ENCODE measurements at places on chromosomes 7 and 10.

DNA sequence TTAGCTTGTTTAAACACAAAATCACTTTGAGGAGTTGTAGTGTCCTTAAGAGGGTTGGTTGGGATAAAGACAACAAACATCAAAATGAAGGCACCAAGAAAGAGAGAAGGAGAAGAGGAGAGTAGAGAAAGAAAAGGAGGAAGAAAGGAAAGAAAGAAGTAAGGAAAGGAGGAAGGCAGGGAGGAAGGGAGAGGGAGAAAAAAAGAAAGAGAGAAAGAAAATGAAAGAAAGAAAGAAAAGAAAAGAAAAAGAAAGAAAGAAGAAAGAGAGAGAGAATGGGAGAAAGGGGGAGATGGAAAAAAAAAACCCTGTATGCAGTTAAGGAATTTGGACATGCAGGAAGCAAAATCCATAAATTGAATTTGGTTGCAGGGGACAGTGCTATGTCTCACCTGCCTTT, 635.4 kb upstream of the FZD8 start:
- no peak for DNase-seq

GRCh38 chr10:110229155-110229554, 21.8 kb downstream of the MXI1 start:
- no peak for DNase-seq

- no peak for DNase-seq
These were observed 118.9 kb downstream of the AUTS2 start for GRCh38 chr7:69717221-69717620.

DNA sequence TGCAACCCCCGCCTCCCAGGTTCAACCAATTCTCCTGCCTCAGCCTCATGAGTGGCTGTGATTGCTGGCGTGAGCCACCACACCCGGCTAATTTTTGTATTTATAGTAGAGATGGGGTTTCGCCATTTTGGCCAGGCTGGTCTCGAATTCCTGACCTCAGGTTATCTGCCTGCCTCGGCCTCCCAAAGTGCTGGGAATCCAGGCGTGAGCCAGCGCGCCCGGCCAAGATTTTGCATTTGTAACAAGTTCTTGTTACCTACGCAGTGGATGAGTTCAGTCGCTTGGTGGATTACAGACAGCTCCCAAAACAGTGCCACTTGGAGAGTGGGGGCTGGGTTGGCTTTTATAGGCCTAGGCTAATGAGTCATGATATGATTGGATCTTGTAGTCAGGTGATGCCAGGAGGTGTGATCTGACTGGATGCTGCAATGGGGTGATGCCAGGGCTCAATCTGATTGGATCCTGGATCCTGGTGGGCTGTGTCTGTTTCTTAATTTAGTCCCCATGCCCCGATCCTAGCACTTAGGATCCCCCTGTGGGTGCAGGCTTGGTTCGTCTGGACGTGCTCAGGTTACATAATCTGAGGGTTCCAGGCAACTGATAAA, 20.3 kb downstream of the SBDS start:
- no peak for DNase-seq

GRCh38 chr7:83608716-83609115, 40.2 kb downstream of the SEMA3E start:
- DNase-seq, result no peak

All from kidney glomerular epithelial cell (primary cell).